ENCODE measurements at places on chromosomes 7 and 10.

- no peak for DNase-seq
Observed at GRCh38 chr7:132402751-132403245, 173.5 kb downstream of the PLXNA4 start.

DNA sequence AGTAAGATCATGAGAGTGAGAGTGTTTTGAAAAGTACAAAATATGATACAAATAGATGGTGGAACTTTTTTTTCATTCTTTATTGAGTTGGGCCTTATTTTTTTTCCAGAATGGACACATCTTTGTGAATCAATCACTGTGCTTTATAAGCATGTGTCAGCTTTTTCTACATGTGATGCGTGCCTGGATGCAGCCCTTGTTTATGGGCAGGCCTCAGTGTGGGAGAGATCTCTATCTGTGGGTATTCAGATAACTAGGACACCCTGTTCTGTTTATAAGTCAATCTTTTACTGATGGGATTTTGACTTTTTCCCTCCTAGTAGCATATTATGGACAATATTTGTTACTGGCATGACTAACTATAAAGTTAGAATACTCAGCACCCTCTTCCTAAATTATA is 42.9 kb upstream of the IKZF1 start:
- DNase-seq = no peak

GRCh38 chr10:103808780-103809179 is 46.6 kb downstream of the SH3PXD2A start:
- DNase-seq = no peak

GRCh38 chr10:62333135-62333889 is 40.9 kb upstream of the ZNF365 start:
- no peak for DNase-seq

DNA sequence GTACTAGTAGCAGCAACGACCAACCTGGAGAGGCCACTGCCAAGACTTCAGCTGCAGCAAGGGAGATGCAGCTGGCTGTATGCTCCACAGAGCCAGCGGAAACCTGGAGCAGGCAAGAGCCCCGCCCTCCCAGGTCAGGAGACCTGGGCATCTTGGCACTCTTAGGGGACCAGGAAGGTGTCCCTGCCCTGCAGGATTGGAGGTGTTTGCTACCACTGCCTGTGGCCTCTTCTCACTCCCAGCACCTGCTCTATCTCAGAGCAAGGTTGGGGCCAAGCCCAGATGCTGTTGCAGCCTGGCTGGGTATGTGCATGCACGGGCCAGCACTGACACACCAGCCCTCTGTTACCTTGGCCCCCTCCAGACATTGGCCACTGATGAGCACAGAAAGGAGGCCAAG is 1512.8 kb downstream of the REEP3 start:
- no peak for DNase-seq

- DNase-seq = no peak
Observed at GRCh38 chr7:5291301-5291700, 8.6 kb downstream of the SLC29A4 start.
